ENCODE measurements at places on chromosomes 2 and 18. TPM values are rescaled to one million over a fixed set of nuclear protein-coding genes. Genes with fewer than 3 reads are reported as not detected.

CHCHD5 gene
- 22.4 TPM for total RNA-seq

ZNF514 gene
- total RNA-seq: 7.5 TPM

CLEC4F gene
- total RNA-seq: not detected

FOXI3 gene
- not detected for total RNA-seq

LYG1 gene
- 0.86 TPM for total RNA-seq

MTLN gene
- total RNA-seq: 107 TPM

RMDN2 gene
- 4.9 TPM for total RNA-seq

- no peak for DNase-seq
These were observed 233.4 kb upstream of the SIX3 start for GRCh38 chr2:44707945-44708660.

GRCh38 chr2:171858397-171858958, 35.6 kb downstream of the SLC25A12 start:
- peak; percentile 36 for DNase-seq

GRCh38 chr2:100071335-100072043, 70.9 kb downstream of the AFF3 start:
- no peak for DNase-seq

DNA sequence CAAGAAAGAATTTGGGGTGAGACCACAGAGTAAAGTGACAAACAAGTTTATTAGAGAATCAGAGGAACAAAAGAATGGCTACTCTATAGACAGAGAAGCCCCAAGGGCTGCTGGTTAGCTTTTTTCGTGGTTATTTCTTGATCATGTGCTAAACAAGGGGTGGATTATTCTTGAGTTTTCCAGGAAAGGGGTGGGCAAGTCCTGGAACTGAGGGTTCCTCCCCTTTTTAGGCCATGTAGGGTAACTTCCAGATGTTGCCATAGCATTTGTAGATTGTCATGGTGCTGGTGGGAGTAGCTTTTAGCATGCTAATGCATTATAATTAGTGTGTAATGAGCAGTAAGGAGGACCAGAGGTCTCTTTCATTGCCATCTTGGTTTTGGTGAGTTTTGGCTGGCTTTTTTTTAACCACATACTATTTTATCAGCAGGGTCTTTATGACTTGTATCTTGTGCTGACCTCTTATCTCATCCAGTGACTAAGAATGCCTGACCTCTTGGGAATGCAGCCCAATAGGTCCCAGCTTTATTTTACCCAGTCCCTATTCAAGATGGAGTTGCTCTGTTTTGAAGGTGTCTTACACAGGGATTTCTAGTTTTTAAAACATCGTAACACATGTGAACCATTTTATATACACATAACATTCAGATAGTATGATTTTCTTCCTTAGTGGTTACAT, 77.8 kb downstream of the MYO1B start:
- DNase-seq: no peak

DNA sequence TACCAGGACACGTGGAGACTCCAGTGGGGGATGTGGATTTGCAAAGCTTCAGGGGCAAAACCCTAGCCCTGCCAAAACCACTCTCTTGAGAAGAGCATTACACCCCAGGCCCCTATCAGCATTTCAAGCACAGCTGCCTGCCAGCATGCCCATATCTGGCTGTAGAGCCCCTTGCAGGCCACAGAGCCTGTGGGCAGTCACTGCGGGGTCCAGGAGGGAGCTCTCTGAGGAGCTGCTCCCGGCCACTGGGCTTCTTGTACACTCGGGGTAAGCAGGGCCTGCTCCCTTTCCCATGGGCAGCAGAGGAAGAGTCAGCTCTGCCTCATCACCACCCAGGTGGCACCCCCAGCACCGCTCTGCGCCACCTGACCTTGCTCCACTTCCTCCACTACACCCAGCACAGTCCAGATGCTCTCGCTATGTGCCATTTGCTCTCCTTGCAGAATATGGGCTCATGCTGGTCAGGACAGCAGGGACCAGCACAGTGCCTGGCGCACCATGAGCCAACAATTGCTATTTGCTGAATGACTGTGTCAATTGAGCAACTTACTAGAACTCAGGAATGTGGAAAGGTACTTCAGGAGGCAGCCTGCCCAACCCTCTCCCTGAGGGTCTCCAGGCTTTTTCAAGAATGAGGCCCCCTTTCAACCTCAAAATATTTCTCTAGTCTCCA, 7.4 kb downstream of the CHST10 start:
- DNase-seq: no peak

DNA sequence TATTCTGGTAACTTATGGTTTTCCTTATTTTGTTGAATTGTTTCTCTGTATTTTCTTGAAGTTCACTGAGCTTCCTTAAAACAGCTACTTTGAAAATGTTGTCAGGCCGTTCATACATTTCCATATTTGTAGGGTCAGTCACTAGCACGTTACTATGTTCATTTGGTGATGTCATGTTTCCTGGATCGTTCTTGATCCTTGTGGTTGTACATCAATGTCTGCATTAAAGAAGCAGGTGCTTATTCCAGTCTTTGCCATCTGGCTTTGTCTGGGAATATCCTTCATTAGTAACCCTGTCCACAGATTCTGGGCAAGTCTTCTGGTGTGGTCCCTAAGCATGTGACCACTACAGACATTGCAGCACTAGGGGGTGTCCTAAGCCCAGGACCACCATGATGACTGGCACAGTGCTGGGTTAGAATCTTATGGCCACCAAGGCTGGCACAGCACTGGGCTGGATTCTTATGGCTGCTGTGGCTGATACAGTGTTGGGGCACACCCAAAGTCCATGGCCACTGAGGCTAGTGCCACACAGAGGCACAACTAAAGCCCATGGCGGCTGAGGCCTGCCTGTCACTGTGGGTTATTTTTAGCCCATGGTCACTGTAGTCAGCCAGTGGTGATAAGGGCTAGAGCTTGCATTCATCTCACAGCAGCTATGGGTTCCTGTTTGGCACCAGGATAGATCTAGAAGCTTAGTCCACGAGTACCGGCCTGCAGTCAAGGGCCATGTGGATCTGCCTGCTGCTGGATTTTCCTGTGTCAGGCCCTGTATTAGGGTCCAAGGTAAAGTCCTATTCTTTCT, 13.2 kb downstream of the VWA3B start:
- no peak for DNase-seq

DNA sequence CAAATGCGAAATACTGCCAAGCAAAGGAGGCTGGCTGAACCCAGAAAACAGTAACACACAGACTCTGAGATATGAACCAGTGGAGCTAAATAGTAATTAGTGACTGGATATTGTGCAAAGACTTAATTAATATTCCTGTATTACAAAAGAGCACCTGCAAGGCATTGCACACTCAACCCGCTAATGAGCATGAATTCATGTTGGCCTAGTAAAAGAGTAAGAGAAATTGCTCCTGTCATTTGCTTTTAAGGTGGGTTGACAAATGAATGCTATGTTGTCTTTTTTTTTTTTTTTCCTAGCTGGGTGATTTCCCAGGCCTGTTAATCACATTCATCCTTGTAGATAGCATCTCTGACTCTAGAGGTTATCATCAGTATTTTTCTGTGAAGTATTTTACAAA, 87.0 kb upstream of the CERS6 start:
- no peak for DNase-seq

DNA sequence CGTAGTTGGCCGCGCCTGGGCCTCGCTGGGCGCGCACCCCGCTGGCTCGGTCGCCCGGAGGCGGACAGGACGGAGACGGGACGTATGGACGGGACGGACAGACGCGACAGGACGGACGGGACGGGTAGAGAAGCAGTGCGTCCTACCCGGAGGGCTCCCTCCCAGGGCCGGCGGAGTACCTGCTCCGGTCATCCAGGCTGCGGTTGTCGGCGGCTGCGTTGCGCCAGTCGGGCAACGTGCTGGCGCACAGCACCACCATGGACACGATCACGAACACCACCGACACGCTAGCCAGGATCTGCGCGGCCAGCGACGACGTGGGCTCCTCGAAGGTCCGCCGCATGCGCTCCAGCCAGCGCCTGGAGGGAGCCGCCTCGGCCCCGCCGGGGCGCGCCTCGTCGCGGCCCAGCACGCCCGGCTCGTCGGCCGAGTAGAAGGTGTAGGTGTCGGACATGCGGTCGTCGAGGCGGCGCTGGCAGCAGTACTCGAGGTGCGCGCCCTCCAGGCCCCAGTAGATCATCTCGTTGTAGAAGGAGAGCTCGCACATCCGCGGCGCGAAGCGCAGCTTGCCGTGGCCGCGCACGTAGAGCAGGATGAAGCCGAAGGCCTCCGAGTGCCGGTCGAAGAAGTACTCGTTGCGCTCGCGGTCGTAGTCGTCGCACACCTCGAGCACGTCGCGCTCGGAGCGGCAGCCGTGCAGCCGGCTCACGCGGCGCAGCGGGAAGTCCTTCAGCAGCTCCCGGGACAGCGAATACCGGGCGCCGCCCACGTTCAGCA, 903 bp downstream of the KCNG3 start:
- no peak for DNase-seq

- DNase-seq: no peak
These were observed 9.8 kb downstream of the ARHGAP25 start for GRCh38 chr2:68744366-68744912.

GRCh38 chr2:72214429-72215143, 66.9 kb upstream of the CYP26B1 start:
- peak; percentile 32 for DNase-seq

- no peak for DNase-seq
These were observed 28.2 kb downstream of the GEMIN6 start for GRCh38 chr2:38806015-38806732.

GRCh38 chr2:69126341-69126740, 113.4 kb downstream of the ANTXR1 start:
- no peak for DNase-seq

- peak; percentile 55 for DNase-seq
These were observed 1.5 kb downstream of the EPAS1 start for GRCh38 chr2:46298522-46299353.

DNA sequence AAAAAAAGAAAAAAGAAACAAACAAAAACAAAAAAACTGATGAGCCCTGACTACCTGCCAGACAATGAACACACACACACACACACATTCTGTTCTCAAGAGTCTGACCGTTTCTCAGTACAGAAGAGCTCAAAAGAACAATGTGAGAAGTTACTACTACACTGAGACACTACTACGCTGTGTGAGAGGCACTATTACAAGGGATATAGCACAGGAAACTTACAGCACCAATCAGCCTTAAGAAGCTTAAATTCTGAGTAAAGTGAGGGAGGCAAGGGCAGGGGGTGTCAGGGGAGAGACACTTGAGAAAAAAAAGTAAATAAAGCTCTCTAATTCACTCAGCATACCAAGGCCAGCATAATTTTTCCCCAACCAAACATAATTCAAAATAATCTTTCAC, 32.5 kb downstream of the WDR33 start:
- DNase-seq: no peak

- no peak for DNase-seq
These were observed 36.6 kb downstream of the UPP2 start for GRCh38 chr2:158138255-158138654.

DNA sequence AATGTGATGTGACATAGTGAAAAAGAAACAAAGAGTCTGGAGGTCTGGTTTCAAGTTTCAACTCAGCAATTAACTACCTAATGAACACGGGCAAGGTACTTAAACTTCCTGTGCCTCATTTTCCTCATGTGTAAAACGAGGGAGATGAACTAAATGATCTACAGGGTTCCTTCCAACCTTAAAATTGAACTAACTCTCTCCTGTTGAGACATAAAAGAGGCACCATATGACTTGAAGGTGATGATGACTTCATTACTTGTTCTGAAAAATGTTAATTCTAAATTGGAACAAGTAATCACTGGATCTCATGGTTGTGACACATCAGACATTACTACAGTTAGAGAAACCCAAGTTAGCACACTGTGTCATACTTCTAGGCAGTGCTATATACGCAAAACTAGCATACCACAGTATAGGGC, 8.9 kb upstream of the REL start:
- no peak for DNase-seq

GRCh38 chr2:224970311-224970710, 72.0 kb downstream of the DOCK10 start:
- no peak for DNase-seq

DNA sequence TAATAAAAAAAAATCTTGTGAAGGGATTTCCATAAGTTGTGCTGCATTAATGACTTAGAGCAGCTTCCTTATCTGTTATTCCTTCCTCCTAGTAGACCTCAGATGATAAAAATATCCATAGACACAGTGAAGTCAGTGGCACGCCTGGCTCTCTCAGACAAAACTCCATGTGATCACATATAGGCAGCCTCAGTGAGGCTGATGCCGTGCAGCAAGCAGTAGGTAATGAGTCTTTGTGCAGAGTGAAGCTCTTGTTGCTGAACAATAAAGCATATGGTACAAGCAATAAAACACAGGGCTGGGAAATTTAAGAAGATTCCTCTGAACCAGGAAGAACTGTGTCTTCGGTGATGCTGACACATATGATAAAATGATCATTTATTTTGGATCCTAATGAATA, 102.7 kb downstream of the CSRNP3 start:
- DNase-seq: no peak

DNA sequence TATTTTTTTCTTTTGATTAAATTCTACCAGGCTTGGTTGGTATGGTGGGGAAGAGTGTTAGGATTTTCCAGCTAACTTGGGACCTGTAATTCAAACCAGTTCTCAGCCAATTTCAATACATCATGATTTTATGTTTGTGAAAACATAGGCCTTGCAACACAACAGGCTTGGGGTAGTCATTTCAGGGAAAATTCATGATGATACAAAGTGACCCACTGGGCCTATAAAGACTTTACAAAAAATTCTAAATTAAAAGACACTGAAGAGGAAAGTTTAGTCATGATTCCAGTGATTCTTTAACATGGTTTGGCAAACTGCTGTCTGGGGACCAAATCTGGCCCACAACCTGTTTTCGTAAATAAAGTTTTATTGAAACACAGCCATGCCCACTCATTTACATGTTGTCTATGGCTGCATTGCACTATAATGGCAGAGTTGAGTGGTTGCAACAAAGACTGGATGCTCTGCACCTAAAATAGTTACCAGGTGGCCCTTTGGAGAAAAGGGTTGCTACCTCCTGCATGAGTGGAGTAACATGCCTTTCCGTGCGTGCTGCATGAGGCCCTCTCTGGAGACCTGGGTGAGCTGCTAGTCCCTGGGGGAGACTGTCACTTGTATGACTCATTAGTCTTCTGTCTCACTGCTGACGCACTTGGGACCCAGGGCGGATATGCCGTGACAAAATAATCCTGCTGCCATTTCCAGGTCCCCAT, 73.6 kb downstream of the NPAS2 start:
- no peak for DNase-seq

Measured in LHCN-M2 (cell line).